Stimulated activated CD4-positive, alpha-beta T cell treated with anti-CD3 and anti-CD28 coated beads, TNF-alpha, amount 100 ng/mL, for 1 hour (primary cell): ENCODE measurements at places on chromosomes 3 and 15.
A peak's percentile ranks its signal among the peaks of the same experiment; 100 is the strongest.

DNA sequence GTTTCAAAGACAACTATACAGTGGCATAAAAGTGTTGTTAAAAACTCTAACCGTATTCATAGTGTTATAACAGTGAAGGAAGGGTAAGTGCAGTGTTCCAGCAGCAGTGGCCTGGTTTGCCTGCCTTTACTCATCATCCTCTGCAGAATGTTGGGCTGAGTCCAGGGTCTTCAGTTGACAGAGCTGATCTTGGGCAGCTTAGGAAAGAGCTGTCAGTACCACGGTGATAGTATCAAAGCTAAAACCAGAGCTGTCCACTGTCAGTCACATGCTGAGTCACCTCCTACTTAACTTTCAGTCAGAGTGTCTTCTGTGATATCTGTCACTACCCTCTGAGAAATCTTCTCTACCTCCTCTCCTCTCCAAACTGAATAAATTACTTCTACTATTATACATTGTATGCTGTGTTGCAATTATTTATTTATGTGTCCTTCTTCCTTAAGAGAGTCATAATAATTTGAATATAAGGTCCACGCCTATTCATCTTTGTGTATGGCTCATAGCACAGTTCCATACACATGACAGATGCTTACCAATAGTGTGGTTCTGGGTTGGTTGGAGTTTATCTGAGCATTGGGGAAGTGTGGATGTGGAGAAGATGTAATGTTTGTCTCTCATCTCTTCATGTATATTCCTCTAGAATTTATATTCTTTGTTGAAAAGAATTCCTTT lies 242.1 kb downstream of the ZIC1 start:
- DNase-seq: no peak

DNA sequence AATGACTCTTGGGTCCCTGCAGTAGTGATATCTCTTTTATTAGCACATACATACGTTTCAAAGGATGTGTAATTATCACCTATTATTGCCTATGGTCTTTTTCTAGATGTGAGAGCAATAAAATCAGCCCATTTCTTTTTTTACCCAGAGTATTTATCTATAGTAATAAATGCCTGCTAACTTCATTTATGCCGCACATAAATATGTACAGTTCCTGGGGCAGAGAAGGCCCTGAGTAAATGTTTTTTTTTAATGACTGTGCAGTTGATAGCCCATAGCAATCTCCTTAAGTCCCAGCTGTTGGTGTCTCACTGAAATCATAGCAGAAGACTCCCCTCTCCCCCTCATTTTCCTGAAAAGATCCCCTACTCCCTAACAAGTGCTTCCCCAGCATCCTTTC lies 16.7 kb downstream of the RAB8B start:
- DNase-seq: no peak

- DNase-seq: no peak
Observed at GRCh38 chr3:139732729-139733128, 55.0 kb upstream of the NMNAT3 start.

- DNase-seq: no peak
Observed at GRCh38 chr15:85010386-85011159, 28.9 kb downstream of the PDE8A start.

GRCh38 chr3:58792921-58793451 lies 126.4 kb upstream of the FAM3D start:
- no peak for DNase-seq

GRCh38 chr3:42961633-42962032 lies 17.5 kb upstream of the GASK1A start:
- DNase-seq: no peak

DNA sequence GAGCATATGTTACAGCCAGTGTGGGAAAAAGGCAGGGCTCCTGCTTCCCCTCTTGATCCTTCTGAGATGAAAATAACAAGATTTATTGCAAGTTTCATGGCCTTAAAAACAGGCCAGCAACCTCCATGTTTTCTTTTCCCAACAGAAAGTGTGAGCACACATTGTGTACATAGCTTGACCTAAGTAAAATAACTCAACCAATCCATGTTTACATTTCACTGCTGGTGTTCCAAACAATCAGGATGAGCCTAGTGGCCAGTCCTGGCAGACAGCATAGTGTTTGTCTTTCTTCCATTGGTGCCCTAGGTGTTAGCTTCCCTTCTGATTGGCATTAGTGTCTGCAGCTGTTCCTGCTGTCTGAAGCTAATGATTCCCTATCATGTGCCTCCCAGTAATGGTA lies 847.7 kb downstream of the EPHA3 start:
- DNase-seq: no peak

GRCh38 chr3:141094790-141095545 lies 43.8 kb downstream of the SPSB4 start:
- no peak for DNase-seq

DNA sequence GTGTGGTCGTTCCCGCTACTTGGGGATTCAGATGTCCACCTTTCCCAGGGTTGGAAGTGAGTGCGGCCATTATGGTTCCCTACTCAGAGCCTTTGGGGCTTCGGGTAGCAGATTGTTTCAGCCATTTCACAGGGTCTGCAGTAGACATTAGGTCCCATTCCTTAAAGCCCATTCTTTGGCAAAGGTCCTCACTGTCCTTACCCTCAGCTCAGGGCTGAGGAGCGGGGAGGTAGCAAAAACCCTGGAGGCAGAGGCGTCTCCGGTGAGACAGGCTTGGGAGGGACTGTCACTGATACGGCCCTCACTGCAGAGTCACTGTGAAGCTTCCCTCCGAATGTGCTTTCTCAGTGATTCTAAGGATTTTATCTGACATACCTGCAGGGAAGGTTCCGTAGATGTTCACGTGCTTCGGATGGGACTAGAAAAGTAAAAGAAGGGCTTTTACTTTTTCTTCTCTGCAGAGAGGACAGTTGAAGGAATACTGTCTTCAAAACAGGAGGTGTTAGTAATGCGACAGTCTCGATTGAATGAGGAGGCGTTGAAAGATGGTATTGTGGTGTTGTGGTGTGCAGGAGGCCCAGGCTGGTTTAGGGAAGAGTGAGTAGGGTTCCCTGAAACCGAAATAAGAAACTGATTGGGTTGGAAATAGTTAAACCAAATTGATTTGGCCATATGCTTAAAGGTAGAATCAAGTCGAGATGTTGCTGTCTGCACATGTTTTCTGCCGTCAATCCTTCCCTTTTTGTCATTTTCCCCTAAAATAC lies 630 bp downstream of the ATP6V1A start:
- no peak for DNase-seq

DNA sequence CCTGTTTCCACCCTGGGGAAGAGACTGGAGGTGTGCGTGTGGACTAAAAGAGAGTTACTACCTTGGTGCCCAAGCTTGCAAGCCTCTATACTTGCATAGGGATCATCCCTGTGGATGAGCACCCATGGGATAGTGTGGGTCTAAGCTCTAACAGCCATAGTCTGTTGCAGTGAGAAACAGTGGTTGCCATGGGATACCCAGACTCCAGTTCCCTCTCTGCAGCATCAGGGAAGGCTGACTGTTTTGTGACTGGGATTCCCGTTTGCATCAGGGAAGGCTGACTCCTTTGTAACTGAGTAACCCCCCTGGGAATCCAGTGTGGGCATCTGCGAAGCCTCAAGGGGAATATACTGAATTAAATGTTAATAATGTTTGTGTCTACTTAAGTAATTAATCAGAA lies 196.1 kb downstream of the ZNF621 start:
- DNase-seq: no peak

- no peak for DNase-seq
Observed at GRCh38 chr3:142027735-142028134, 121.6 kb downstream of the TFDP2 start.

DNA sequence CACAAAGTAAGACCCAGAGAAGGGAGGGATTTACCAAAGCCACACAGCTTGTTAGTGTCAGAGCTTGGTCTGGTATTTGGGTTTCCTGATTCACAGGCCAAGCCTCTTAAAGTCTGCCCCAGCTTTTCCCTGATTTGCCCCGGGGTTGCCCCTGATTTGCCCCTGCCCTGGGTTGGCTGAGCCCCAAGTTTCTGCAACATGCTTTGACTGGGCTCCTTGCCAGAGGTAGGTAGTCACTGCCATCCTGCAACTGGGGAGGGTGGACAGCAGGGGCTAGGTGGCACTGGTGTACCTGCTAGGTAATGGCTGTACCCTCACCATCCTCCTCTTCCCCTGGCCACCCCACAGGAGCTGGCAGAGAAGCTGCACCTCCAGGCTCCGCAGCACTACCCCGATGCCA lies 2.5 kb downstream of the MPI start:
- no peak for DNase-seq

GRCh38 chr15:78007964-78008886 lies 69.3 kb downstream of the TBC1D2B start:
- no peak for DNase-seq

DNA sequence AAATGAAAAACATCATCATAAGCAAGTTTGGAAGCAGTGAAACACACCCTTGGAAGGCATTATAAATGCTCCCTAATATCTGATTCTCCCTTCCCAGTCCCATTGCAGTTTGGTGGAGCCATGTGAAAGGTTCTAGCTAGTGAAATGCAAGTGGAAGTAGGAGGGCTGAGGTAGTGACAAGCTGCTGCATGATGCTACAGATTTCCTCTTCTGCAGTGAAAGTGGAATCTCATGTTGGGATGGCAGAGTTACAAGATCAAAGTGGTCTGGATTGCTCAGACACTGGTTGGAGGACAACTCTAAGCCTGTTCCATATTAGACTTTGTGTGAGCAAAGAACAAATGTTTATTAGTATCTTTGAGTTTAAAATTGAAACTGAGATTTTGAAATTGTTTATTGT lies 3.3 kb upstream of the PDCD6IP start:
- DNase-seq: no peak

- DNase-seq: no peak
Observed at GRCh38 chr15:30882849-30883433, 20.8 kb upstream of the FAN1 start.

GRCh38 chr3:149044339-149045083 lies 41.8 kb downstream of the HLTF start:
- no peak for DNase-seq

DNA sequence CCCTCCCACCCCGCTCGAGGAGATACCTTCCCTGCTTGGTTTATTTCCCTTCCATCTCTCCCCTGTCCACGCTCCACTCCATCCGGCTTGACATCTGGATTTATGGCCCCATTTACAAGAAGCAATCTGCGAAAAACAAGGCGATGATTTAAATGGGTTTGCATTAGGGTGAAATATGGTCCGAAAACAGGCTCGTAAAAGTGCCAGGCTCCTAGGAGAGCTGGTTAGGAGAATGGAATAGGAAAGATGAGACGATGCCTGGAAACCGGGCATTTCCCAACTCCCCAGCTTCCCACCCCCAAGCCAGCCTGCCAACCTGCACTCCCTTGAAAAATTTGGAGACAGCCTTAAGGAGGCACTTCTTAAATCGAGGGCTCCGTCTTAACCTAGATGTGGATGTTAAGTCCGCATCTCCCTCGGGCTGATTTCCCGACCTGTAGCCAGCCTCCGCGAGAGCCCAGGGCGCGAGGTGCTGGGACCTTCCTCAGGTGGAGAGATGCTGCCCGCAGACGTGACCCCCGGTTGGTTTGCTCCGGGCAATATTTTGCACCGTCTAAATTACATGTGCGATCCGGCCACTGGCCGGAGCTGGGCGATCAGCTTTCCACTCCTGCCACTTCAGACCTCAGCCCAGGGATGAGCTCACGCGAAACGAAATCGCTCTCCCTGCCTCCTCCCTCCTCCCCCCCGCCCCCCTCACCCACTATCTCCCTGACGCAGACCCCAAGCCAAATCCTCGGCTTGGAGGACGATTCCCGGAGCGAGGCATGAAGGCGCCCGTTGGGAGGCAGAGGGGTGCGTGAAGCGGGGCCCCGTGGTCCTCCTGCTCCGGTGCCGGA lies 1.3 kb downstream of the GRM7 start:
- DNase-seq: no peak

GRCh38 chr3:55373423-55373822 lies 113.7 kb downstream of the WNT5A start:
- no peak for DNase-seq

DNA sequence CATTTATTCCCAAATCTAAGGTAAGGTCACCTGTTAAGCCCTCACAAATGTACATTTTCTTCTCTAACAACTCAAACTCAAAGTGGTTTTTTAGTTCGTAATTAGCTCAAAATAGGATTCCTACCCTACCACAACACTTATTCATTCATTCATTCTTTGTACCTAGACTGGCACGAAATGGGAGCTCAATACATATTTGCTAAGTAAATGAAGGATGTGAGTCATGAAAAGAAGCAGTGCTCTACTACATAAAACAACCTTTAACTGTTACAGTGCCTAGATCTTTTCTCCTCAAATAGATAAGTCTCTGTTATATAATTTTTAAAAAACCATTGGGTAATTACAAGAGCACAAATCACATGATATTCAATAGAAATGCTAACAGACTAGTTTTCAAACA lies 13.1 kb downstream of the RSL24D1 start:
- no peak for DNase-seq

DNA sequence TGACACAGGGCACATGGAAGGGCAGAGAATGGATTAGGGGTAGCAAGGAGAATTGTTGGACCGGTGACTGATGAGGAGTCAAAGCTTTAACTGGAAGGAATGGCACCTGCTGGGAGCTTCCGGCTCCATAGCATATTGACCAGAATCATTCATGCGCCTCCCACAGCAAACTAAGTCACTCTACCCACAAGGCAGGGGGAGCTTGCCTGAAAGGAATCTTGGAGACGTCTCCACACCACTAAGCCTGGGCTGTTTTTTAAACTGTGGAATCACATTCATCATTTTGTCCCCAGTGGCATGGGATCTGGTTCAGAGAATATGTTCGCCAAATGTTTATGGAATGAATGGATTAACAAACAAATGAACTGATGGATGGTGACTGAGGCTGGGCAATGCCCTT lies 57.0 kb upstream of the ITGA11 start:
- no peak for DNase-seq

- no peak for DNase-seq
Observed at GRCh38 chr3:192130534-192131132, 596.7 kb downstream of the FGF12 start.

GRCh38 chr15:89937365-89938350 lies 24.9 kb upstream of the ARPIN start:
- DNase-seq: no peak

- no peak for DNase-seq
Observed at GRCh38 chr3:197854596-197855343, 63.7 kb downstream of the LRCH3 start.

GRCh38 chr15:78388865-78389264 lies 48.7 kb downstream of the CRABP1 start:
- no peak for DNase-seq

GRCh38 chr3:180059356-180059755 lies 22.6 kb upstream of the PEX5L start:
- no peak for DNase-seq

GRCh38 chr15:98719137-98719740 lies 70.9 kb downstream of the IGF1R start:
- no peak for DNase-seq

GRCh38 chr3:118036215-118036614 lies 998.4 kb downstream of the IGSF11 start:
- no peak for DNase-seq

DNA sequence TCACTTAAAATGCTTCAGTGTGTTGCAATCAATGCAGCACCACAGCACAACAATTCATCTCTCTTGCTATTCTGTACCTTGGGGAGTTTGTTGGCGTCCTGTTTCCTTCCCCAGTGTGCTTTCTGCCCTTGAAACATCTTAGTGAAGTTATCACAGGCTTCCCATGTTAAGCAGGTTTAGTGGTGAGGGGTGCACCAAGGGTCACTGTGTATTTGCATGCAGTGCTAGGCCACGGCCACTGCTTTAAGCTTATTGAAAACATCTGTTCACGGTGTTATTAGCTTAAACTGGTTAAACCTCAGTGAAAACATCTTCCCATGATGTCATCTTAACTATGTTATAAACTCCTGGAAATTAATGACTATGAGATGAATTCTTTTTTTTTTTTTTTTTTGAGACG lies 217.3 kb upstream of the GOLIM4 start:
- no peak for DNase-seq

- DNase-seq: peak; percentile 29
Observed at GRCh38 chr15:51077221-51078153, 17.2 kb downstream of the TNFAIP8L3 start.
